Endothelial cell (in vitro differentiated cells): ENCODE measurements at places on chromosomes 5 and 9. TPM values are rescaled to one million over a fixed set of nuclear protein-coding genes. Genes with fewer than 3 reads are reported as not detected.

CTXN3 gene
- total RNA-seq = 5.4 TPM

CARTPT gene
- total RNA-seq = 148 TPM

NDOR1 gene
- 22.5 TPM for total RNA-seq

ARHGEF28 gene
- 1.5 TPM for total RNA-seq

C8G gene
- total RNA-seq = 1.1 TPM

SLC6A19 gene
- not detected for total RNA-seq

GKAP1 gene
- 3.5 TPM for total RNA-seq

CARD9 gene
- total RNA-seq = 0.41 TPM

FAM221B gene
- not detected for total RNA-seq

SLC6A18 gene
- total RNA-seq = not detected

SPATA9 gene
- 0.33 TPM for total RNA-seq

HTR1A gene
- not detected for total RNA-seq

- DNase-seq = no peak
These were observed 14.4 kb downstream of the VDAC1 start for GRCh38 chr5:133990396-133990795.

GRCh38 chr9:95181835-95182234, 135.7 kb downstream of the FANCC start:
- no peak for DNase-seq

DNA sequence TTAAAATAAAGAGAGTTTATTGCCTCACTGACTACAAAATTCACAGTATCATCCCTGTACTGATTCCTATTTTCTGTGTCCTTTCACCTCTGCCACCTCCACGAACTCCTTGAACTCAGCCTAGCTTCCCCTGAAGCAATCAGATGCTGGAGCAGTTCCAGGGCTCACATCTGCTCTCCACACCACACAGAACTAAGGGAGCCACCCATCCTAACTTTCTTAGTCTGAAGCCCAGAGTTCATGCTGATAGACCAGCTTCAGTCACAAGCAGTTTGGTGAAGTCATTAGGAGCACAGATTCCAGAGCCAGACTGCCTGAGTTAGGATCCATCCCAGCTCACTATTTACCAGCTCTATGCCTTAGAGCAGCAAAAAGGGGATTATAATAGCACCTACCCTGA, 15.6 kb upstream of the EPB41L4A start:
- DNase-seq = no peak

DNA sequence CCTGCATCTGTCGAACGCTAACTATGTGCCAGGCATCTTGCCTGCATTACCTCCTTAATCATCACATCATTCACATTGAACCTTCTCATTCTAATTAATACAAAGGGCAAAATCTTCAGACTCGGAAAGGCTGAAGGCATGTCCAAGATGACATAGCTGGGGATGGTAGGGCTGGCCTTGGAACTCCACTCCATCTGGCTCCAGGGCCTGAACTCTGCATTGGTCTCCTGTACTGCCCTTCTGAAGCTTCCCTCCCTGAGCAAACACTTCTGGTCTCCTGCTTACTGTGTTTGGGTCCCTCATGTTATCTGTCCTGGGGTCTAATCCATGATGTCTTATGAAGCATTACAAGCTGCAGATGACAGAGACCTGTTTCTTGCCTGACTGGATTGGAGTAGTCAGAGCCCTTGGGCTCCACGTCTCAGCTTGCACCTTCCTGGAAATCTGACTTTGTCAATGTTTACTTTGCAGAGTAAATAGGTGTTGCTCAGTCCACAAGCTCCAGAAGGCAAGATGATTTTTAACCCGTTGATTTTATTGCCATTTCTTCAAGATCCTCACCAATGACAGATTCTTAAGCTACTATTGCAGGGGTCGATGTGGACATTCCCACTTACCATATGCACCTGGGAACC, 106.1 kb downstream of the GALNT10 start:
- no peak for DNase-seq

GRCh38 chr5:17359451-17360011, 138.5 kb upstream of the TAF11L2 start:
- no peak for DNase-seq

- DNase-seq = no peak
These were observed 54.1 kb upstream of the ALDH1A1 start for GRCh38 chr9:73006986-73007385.

DNA sequence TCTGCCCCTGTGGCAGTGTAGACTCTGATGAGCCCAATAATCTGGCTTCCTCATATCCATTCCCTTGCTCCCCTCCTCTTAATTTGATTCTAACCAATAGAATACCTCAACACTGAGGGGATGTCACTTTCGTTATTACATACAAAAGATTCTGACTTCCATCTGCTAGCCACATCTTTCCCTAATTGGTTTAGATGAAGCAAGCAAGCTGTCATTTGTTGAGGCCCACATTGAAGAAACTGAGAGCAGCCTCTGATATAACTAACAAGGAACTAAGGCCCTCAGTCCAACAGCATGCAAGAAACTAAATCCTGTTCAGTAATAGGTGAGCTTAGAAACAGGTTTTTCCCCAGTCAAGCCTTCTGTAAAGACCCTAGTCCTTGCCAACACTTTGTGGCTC, 5.8 kb downstream of the ADAMTS6 start:
- no peak for DNase-seq

- no peak for DNase-seq
These were observed 169.3 kb downstream of the NTRK2 start for GRCh38 chr9:84838879-84839278.

DNA sequence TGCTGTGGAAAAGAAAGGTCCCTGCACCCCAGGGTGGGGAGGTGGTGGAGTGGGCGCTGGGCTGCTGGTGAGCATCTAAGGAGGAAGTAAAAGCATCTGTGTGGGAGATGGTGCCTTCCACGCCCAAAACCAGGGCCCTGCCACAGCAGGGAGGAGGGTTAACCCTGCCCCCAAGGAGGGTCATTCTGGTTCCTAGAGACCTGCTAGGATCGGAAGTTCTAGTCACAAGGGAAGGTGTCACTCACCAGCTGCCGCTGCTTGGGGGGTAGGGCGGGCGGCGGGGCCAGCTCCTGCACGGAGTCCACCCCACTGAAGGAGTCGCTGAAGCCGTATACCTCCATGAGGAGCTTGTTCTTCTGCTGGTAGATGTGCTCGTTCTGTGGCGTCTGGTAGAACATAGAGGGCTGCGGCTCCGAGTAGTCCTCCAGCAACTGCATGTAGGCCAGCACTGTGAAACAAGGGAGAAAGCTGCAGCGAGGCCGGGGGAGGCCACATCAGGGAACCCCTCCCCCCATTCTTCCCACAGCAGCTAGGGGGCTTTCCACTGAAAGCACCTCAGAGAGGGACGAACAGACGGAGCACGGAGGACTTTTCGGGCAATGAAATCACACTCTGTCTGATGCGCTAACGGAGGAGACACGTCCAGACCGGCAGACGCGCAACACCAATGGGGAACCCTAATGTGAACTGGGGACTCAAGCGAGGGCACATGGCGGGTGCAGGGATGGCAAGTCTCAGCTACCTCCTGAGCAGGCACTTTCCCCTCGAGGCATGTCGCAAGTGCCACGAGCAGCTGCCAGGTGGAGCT, 76.4 kb downstream of the PRRT1B start:
- DNase-seq = no peak

- no peak for DNase-seq
These were observed 112.2 kb downstream of the FOXD1 start for GRCh38 chr5:73336366-73336765.

DNA sequence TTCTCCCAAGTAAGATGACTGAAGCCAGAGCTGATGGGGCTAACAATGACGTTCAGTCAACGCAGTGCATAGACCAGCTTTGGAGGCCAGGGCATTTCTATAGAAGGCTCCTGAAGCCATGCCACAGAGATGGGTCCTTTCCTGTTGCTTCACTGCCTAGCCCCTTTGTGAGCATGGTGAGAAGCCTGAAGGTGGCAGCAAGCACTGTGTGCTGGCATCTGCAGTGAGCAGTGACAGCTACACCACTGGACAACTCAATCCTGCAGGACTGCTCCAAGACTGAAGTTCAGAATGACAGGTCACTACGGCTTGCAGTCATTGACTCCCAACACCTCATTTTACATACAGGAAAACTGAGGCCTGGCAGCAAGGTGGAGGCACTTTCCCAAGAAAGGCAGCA, 229.0 kb downstream of the TSSK1B start:
- DNase-seq = no peak

GRCh38 chr5:55062039-55062779, 38.2 kb downstream of the GZMK start:
- no peak for DNase-seq

- DNase-seq = no peak
These were observed 68.1 kb upstream of the TAS2R1 start for GRCh38 chr5:9698125-9698826.

GRCh38 chr9:28607843-28608242, 1034.6 kb upstream of the C9orf72 start:
- DNase-seq = no peak

- no peak for DNase-seq
These were observed 10.6 kb downstream of the TAS2R1 start for GRCh38 chr5:9619331-9620092.

- no peak for DNase-seq
These were observed 4.1 kb downstream of the PRUNE2 start for GRCh38 chr9:76901801-76902200.
